ENCODE measurements at places on chromosomes 16 and 17. TPM values are rescaled to one million over a fixed set of nuclear protein-coding genes. Genes with fewer than 3 reads are reported as not detected.

WNT9B gene
- not detected for total RNA-seq

PCGF2 gene
- total RNA-seq, result 16.4 TPM

DNA sequence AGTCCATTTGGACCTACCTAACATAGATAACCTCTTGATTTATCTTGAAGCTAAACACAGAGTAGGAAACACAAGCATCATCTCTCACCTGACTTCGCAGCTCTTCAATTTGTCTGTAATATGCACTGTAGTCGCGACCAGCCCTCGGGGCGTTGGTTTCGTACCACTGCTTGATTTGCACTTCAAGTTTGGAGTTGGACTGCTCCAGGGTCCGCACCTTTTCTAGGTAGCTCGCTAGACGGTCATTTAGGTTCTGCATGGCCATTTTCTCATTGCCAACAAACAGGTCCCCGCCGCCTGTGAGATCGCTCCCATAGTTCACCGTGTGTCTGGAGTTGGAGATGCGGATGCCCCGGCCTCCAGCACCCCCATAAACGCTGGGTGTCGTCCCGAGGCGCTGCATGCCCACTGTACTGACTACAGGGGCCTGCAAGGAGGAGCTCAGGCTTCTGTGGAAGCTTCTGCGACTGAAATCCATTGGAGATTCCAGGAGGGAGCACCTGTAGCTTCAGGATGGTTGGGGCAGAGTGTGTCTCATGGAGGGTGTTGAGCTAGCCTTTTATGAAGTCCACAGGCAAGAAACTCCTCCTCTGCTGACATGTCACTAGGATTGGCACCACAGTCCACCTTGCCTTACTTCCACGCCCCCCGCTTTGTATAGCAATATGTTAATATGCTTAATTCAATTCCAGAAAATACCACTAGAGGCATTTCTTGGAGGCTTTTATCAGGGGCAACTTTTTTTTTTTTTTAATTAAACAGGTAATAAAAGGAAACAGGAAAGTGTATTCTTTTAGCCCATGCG lies at the start of gene KRT20:
TSS of gene KRT20 (minus strand) at position 535 of the 805 bp plus-strand sequence. CDS start at position 478, 57 bp downstream.
- DNase-seq, result no peak

DNA sequence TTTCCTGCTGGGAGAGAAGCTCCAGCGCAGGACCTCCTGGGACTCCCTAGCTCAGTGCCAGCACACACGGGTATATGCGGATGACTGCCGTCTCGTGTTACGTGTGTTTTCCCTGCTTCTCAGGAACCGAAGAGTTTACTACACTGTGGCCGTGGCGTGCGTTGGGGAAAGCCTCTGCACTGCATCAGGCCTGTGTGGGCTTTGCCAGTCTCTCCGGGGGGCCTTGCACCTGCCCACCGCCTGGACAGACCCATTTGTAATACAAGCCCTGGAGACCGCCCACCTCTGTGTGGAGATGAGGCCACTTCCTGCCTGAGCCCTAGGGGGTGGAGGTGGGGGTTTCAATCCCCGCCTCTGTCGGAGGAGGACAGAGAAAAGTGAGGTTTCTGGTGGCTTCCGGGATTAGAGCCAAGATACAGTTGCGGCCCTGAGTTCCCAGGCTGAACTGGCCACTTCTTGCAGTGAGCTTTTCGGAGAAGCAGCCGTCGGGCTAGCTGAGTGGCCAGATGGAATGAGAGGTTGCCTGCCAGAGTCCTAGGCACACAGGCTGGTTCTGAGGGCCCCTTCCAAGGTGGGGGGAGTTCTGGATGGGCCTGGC lies 43.4 kb upstream of the GSE1 start:
- DNase-seq, result no peak

- DNase-seq, result peak; percentile 72
These were observed 5.8 kb upstream of the KIFC3 start for GRCh38 chr16:57807968-57808528.

DNA sequence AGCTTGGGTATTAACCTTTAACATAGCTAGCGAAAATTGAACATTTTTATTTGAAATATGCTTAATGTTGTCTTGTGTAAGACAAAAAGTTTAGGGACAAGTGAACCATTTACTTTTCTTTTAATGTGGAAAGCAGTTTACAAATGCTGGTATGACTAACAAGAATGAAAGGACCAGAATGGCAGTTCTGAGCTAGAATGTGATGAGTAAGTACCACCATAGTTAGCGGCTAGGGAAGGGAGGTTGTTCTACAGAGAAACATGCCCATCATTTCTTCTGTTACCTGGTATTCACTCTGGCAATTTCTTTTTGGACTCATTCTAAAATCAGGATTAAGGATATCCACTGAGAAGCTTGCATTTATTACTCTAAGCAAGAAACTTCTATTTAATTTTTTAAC lies 121.1 kb downstream of the WWOX start:
- DNase-seq, result no peak
